ENCODE measurements at places on chromosomes 7 and 10.

GRCh38 chr7:155285833-155286232, 11.8 kb upstream of the INSIG1 start:
- H3K4me1 ChIP-seq = no peaks in the 10 kb centered on the region
- H3K36me3 ChIP-seq = no peaks in the 10 kb centered on the region
- no peak overlapping the region for H3K4me3 ChIP-seq

DNA sequence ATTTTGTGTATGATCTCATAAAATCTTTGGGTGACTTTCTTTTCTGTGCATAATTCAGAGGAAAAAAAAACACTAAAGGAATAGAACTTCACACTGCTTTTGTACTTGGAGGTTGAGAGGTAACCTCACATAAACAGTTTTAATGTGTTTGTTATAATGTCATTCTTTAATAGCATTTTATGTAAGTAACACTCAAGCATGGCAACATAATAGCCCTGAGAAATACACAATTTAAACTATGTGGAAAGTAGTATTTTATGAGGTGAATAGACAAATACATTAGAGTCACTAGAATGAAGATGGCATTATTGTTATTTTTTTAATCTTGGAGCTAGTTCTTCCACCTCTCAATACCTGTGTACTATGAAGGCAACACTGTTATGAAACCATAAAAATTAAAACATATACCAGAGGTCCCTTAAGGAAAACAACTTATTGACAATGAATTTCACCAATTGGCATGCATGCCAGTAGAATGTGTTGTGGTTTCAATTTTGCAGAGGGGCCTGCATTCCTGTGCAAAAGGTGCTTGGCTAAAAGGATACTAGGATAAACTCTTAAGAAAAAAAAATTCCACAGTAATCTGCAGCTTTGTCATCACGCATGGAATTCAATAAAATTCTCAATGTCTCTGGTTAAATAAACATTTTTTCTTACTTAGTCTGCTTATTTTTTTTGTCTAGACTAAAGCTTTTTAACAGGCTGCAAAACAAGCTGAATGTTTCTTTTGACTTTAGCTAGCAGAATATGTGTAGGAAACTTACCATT, 102.5 kb downstream of the CD36 start:
- peaks cover 20% of the 10 kb centered on the region for H3K36me3 ChIP-seq
- peaks cover 29% of the 10 kb centered on the region for H3K4me1 ChIP-seq
- peak overlapping the region; percentile 80 for H3K27ac ChIP-seq
- no peaks in the 10 kb centered on the region for H3K27me3 ChIP-seq

- H3K4me3 ChIP-seq = peak overlapping the region; percentile 25
- peak; percentile 64 for DNase-seq
- peak overlapping the region; percentile 100 for H3K27ac ChIP-seq
Measured at GRCh38 chr10:68327889-68328786, 3.7 kb upstream of the HNRNPH3 start.

DNA sequence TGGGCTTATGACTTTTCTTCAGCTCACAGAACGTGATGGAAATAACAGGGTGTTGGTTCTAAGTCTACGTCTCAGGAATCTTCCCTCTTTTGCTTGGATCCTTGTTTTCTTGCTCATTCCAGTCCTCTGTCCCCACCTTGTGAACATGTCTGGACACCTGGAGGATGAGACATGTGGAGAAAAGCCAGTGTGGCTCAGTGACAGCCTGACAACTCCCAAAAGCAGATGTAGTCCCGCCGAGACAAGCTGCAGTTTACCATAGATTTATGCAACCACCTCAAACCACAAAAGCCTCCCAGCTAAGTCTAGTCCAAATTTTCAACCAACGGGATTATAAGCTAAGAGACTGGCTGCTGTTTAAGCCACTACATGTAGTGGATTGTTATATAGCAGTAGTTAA, 476.1 kb downstream of the SH2D4B start:
- H3K36me3 ChIP-seq = no peaks in the 10 kb centered on the region
- H3K4me1 ChIP-seq = no peaks in the 10 kb centered on the region
- H3K4me3 ChIP-seq = no peak overlapping the region
- no peak overlapping the region for H3K27ac ChIP-seq
- no peaks in the 10 kb centered on the region for H3K27me3 ChIP-seq

DNA sequence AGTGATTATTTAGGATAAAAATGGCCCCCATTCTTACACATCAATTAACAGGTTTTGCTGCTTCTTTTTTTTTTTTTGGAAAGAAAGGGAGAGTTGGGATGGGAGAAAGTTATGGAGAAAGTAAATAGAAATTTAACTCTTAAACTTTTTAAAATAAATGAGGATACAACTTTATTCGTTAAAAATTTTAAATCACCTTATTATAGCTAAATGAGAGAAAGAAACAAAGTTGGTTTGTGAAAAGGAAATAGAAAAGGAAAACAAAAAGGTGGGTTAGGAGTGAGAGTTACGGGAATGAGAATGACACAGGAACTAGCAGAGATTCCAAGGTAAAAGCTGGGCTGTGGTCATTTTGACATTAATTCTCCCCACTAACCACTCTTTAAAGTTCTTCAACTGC, 34.9 kb downstream of the LMOD2 start:
- H3K27ac ChIP-seq = no peak overlapping the region
- H3K4me1 ChIP-seq = no peaks in the 10 kb centered on the region
- H3K27me3 ChIP-seq = no peaks in the 10 kb centered on the region
- H3K36me3 ChIP-seq = peaks cover 38% of the 10 kb centered on the region
- no peak overlapping the region for H3K4me3 ChIP-seq

GRCh38 chr10:93991596-93992284, 2.0 kb upstream of the PLCE1 start:
- no peaks in the 10 kb centered on the region for H3K36me3 ChIP-seq
- peak overlapping the region; percentile 97 for H3K27ac ChIP-seq
- peak overlapping the region; percentile 32 for H3K4me3 ChIP-seq
- H3K4me1 ChIP-seq = peaks cover 52% of the 10 kb centered on the region

DNA sequence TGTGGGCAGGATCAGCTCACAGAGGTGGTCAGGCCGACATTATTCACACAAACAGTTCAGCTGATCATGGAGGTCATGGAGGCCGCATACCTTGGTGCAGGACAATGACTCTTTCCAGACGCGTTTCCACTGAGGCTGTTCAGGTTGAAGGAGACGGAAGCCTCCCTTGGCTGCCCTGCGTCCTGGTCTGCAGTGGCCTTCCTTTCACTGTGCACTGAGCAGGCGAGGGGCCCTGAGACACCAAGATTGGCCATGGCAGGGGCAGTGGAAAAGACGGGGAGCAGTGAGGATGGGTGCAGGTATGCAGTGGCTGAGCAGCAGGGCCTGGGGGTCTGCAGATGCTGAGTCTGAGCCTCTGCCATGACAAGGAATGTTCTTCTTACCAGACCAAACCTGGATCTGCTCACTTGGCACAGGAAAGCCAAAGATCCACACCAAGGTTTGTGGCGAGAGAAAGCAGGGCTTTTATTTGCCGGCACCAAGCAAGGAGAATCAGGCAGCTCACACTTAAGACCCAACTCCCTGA, 263.3 kb downstream of the GLRX3 start:
- H3K36me3 ChIP-seq = no peaks in the 10 kb centered on the region
- no peaks in the 10 kb centered on the region for H3K4me1 ChIP-seq
- H3K27me3 ChIP-seq = no peaks in the 10 kb centered on the region
- no peak overlapping the region for H3K27ac ChIP-seq
- no peak overlapping the region for H3K4me3 ChIP-seq
